Suppressor macrophage (primary cell): ENCODE measurements at places on chromosomes 16 and 17.

DNA sequence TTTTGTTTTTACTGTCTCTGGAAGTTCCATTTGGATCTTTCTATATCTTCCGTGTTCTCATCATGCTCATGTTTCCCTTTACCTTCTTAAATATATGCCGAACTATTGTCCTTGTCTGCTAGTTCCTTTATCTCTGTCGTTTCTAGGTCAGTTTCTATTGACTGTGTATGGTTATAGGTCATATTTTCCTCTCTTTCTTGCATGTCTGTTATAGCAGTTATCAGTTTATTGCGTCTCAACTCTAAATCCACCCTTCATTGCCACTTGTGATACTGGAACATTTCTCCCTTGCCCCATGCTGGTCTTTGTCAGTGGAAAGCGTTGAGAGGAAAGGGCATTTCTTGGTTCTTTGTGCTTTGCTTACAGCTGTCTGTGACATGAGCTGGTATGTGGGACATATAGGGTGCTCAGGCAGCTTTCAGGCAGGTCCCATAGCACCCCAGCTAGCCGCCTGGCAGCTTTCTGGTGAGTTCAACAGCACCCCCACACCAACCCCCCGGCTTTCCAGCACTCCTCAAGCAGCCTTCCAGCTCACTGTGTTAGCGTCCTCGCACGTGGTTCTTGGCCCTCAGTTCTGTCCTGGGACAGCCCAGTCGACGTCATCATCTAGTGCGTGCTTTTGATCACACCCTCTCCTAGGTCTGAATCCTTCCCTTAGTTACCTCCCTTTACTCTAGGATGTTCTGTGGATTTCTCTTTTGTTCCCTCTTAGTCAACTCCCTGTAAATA is 15.4 kb upstream of the DNASE1 start:
- DNase-seq, result no peak

DNA sequence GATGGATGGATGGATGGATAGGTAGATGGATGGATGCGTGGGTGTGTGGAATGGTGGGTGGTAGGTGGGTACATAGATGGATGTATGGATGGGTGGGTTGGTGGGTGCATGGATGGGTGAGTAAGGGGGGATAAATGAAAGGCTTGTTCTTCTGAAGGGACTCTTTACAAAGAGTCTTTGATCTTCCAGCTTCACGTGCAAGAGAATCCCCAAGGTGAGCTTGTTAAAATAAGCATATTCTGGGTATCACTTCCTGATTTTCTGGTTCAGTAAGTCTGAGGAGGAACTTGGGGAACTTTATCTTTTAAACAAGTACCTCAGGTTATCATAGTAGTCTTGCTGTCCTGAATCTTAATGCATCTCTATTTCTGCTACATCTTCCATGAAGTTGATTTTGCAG is 639.1 kb downstream of the MAF start:
- DNase-seq, result no peak

- DNase-seq, result no peak
These were observed 352.8 kb downstream of the CDH13 start for GRCh38 chr16:82979406-82980111.

DNA sequence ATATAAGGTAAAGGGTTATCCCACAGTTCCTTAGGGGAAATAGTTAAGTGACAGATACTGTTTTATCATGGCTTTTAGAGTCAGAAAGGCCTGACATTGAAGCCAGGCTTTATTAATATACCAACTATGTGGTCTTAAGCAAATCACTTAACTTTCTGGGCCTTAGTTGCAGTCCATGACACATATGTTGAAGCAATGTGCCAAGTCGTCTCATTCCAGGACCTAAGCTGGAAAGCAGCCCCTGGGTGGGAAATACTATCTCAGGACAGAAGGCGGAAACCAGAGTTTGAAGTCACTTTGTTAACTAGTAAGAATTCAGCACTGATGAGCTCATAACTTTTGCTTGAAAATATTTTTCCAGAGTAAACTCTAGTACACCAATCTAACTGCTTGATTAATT is 80.0 kb downstream of the USP32 start:
- no peak for DNase-seq

GRCh38 chr17:47829870-47830269 is 1.5 kb downstream of the MRPL10 start:
- no peak for DNase-seq

DNA sequence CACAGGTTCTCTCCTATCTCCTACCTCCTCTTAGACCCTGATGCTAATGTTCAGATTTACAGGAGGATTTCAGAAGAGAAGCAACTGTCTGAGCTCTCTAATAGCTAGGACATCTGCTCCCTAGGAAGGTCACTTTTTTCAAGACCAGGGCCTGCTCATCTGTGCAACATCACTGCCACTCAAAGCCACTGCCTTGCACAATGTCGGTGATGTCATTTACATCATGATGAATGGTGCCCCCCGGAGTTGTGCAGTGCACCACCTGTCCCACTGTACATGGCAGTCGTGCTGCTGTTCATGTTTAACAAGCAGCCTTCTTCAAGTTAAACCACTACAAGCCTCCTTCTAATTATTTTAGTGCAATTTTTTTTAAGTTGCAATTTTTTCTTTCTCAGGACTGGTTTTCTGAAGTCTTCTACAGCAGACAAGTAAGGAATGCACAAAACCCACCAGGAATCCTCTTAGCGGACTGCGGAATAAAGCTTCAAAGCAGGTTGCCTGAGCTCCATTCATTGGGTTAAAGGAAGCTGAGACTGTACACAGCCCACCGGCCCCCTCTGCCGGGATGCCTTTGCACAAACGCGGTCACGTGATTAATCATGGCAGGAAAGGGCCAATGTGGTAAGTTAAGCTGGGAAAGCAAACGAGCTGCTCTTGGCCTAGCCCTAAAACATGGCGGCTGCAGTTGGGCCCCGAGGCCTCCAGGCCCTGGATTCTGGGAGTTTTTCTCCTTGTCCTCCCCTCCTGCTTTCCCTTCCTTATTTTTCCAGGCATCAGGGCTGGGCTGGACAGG is 74.1 kb downstream of the MYH11 start:
- no peak for DNase-seq

GRCh38 chr17:44636562-44636961 is 19.7 kb upstream of the MEIOC start:
- peak; percentile 54 for DNase-seq

DNA sequence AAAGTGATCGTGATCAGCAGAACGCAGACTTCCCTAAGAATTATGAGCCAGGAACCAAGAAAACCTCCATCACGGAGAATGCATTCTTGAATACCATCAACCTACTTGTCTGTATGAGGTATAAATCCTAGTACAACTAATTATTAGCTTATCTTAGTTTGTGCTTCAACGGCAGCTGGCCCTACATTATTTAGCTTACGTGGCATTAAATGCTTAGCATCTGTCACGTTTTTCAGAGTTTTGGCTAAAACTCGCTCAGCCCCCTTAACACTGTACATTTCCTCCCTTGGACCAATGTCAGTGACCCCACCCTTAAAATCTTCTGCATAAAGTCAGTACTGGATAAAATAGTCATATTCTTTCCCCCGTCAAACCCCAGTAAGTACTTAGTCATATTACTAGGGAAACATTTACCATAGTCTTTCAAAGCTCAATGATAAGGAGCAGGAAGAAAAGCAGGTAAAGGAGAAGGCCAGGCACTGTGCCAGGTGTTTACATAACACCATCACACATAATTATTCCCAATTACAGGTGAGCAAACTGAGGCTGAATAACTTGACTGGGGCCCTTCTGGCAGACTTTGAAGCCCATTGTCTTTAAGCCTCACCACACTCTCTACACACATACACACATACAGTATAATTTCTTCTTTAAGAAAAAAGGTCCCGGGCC is 16.6 kb upstream of the TXNDC11 start:
- no peak for DNase-seq

DNA sequence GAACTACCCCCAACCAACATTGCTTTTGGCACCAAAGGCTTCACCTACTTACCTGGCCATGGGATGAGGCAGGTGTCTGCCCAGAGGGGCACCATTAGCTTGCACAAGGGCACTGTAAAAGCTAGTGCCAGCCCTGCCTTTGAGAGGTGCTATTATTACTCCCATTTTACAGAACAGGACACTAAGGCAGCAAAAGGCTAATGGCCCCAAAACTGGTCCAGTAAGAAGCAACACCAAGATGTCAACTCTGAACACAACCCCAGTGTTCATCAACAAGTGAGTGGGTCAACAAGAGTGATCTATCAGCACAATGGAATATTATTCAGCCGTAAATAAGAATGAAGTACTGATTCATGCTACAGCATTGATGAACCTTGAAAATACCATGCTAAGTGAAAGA is 7.7 kb upstream of the USP7 start:
- DNase-seq, result no peak

DNA sequence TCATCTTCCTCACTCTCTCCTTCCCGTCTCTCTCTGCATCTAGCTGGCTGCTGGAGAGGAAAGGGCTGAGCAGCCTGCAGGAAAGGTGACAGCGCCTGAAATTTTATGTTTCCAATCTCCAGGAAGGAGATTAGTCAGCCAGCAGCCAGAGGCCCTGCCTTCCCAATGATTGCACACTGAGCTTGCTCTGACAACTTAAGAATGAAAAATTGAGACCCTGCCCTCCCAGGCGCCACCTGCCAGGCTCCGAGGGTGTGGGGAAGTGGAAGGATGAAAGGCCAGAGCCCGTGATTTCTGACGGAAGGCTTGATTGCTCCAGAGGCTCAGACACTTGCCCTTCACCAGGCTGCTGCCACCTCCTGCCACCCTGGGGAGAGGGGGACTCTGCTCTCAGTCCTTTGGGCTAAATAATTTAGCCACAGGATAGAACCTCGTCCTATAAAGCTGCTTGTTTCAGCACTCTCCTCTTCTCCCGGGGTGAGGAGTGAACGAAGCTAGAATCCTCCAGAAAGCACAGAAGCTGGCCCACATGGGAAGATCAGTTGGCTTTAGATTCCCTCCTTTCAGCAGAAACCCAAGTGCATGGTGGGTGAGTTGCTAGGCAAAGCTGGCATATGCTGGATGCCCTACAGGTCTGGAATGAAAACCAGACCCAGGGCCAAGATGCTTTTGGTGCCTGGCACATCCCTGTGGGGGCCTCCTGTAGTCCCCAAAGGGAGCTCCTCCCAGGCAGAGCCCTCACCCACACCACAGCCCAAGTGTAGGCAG is 33.5 kb downstream of the GRIN2C start:
- no peak for DNase-seq

DNA sequence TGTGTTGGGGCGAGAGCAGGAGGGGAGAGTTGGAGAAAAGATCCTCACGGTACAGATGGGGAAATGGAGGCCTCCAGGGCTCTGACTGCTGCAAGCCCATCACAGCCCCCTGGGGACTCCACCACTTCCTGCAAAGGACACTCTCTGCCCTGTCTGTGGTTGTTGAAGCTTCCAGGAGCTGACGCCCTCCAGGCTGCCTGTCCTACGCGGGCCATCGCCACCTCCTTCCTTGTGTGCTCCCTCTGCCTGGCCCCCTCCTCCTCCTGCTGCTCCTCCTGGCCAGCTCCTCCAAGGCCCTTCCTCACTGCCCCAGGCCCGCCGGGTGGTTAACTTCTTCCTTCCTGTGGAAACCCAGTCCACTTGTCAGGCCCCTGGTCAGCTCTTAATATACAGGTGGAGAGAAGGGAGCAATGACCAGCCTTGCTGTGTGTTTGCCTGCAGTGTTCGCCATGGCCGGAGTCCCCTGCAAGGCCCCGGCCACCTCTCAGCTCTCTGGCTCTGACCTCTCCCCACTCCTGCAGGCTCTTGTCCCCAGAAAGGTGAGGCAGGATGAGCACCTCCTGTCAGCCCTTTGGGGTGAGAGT is 18.4 kb upstream of the STAC2 start:
- DNase-seq, result no peak

DNA sequence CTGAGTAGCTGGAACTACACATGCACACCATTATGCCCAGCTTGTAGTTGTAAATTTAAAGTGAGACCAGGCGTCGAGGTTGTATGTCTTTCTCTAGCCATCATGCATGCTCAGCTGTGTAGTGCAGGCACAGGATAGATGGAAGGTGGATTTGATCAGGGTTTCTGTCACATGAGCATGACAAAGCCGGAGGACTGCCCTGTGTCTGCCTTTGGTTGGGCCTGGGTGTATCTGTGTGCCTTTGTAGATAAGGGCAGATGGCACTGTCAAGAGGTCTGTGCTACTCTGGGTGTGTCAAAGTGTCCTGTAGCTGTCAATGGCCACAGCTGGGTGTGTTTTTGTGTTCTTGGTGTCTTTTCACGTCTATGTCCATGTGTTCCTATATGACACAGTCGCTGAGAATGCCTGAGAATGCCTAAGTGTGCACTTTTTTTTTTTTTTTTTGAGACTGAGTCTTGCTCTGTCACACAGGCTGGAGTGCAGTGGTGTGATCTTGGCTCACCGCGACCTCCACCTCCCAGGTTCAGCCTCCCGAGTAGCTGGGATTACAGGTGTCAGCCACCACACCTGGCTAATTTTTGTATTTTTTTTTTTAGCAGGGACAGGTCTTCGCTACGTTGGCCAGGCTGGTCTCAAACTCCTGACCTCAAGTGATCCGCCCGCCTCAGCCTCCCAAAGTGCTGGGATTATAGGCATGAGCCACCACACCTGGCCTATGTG is 4.1 kb upstream of the NAGS start:
- no peak for DNase-seq

GRCh38 chr16:23959072-23959751 is 123.4 kb downstream of the PRKCB start:
- peak; percentile 74 for DNase-seq

DNA sequence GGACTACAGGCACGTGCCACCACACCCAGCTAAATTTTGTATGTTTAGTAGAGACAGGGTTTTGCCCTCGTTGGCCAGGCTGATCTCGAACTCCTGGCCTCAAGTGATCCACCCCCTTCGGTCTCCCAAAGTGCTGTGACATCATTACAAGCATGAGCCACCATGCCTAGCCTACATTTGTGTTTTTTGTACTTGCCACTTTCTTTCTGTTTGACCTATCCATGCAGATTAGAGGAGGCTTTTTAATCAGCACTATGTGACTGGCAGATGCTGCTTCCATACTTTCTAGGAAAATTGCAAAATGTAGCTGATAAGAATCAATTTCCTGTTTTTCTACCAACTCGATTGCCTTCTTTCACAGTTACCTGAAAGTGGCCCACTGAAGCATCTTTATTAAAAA is 57.3 kb downstream of the B9D1 start:
- DNase-seq, result no peak

DNA sequence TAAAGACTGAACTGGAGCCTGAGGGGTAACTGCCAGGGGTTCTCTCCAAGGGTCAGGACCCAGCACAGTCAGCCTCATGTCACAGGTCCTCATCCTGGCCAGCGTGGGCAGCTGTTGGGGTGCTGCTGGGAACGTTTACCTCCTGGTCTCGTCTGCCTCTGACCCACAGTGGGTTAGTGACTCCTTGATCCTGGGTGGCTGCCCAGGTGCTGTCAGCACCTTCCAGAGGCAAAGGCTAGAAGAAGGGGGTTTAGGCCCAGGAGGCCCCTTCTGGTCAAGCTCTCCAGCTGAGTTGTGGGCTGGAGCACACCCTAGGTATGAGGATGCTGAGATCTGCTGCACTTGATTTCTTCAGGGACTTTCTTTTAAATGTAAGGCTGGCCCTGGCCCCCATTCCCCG is 30.3 kb downstream of the AKAP1 start:
- no peak for DNase-seq

DNA sequence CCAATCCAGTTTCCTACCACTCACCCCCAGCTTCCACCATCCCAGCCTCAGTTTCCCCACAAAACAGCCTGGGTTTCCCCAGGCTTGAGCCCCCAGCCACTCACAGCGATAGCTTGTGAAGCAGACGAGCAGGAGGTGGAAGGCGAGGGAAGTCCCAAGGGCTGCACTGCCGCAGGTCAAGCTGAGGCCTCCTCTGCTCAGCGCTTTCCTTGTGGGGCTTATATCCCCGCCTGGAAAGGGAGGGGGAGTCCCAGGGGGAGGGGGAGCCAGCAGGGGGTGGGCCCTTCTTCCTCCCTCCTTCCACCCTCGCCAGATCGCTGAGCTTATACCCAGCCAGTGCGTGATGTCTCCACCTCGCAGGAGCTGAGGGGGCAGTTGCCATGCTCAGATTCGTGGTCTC is at the start of gene PYY:
Gene PYY (minus strand): TSS at position 195 of the 400 bp plus-strand sequence. CDS start 457 bp downstream, outside the sequence.
- DNase-seq, result no peak
